Keratinocyte (primary cell): ENCODE measurements at places on chromosomes 11 and 22. TPM values are rescaled to one million over a fixed set of nuclear protein-coding genes. Genes with fewer than 3 reads are reported as not detected.

- no peak for DNase-seq
These were observed 61.4 kb upstream of the KIRREL3 start for GRCh38 chr11:127061947-127062346.

Gene CD248
- 0.02 to 0.40 TPM (median 0.12 TPM) in 3 replicates for polyA plus RNA-seq

DNA sequence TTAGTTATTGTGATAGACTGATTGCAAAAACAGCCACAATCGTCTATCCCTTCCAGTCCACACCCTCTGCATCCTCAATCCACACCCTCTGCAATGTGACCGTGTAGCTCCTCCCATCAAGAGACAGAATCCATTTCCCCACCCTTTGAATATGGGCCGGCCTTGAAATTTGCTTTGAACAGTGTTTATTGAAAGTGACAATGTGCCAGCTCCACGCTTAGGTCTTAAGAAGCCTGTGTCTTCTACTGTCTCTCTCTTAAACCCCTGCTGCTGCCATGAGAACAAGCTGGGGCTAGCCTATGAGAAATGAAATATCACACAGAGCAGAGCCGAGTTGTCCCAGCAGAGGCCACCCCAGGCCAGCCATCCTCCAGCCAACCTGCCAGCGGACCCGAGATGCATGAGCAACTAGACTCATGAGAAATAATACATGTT lies 22.3 kb upstream of the MICAL2 start:
- DNase-seq, result no peak

DNA sequence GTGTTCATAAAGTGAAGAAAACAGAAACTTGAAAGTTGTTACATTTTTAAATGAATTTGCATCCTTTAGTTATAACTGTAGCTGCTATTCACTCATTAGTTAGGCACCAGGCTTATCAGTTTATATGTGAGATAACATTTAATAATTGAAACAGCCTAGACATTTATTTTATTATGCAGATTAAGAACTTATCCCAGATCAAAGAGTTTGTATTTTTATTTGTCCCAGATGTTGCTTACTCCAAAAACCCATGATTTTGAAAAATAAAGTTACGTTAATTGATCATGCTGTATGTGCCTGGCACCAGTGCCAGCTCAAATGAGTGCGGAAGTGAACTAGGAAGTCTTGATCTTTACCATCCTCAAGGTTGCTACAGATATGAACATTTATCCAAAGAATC lies 172.7 kb upstream of the CARD18 start:
- DNase-seq, result no peak

Gene MRGPRX4
- 0.05 to 0.18 TPM (median 0.08 TPM) in 3 replicates for polyA plus RNA-seq

Gene SCUBE2
- 0.70 to 2.3 TPM (median 1.5 TPM) in 3 replicates for polyA plus RNA-seq

DNA sequence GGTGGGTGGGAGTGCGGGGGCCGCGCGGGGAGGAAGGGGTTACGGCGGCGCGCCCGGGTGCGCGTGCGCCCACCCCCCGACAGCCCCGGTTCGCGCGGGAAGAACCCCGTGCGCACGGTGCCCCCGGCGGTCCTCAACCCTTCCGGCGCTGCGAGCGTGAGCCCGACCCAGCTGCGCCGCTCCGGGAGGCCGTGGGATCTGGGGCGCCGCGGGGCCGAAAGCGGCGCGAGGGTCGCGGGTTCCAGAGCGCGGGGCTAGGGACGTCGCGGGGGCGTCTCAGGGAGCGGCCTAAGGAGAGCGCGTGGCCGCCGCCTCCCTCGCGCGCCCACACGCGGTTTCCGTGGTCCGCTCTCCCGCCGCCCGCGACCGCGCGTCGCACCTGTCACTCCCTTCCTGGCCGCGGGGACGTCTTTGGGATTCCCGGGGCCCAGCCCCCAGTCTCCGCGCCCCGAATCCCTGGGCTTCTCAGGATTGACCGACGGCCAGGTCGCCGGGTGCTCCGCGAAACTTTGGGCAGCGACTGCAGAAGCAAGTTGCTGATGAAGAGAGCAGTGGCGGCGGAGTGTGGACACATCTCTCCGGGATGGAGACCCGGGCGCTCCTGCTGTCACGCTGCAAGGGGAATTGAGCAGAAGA lies 582 bp downstream of the SREBF2 start:
- no peak for DNase-seq

DNA sequence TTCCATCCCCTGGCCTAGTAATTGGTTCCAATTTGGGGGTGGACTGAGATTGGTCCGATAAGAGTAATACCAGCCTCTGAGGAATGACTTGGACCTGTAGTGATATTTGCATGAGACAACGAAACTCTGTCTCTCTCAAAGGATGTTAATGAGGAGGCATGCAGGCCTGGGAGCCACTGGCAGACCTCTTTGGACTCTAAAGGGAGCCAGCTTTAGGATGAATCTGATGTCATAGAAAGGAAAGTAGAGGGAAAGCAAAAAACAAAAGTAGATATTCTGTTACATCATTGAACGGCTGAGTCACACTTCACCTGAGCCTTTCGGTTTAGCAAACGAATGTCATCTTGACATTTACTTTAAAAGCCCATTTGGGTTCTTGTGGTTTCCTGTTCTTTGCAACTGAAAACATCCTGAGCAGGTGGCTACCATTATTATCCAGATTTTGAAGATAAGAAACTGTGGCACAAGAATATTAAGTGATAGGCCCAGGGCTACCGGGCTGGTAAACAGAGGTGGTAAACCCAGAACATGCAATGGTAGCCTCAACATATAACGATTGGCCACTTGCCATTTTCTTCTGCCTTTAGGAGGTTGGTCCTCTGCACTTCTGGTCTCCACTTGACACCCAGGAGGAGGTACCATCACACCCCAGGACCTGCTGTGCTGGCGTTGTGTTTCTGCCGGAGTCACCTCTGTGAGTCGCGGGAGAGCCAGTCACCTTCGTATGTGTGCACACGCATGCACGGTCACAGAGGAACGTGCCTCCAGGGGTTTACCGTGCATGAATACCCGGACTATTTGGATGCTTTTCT lies 42.7 kb downstream of the RTL6 start:
- no peak for DNase-seq

DNA sequence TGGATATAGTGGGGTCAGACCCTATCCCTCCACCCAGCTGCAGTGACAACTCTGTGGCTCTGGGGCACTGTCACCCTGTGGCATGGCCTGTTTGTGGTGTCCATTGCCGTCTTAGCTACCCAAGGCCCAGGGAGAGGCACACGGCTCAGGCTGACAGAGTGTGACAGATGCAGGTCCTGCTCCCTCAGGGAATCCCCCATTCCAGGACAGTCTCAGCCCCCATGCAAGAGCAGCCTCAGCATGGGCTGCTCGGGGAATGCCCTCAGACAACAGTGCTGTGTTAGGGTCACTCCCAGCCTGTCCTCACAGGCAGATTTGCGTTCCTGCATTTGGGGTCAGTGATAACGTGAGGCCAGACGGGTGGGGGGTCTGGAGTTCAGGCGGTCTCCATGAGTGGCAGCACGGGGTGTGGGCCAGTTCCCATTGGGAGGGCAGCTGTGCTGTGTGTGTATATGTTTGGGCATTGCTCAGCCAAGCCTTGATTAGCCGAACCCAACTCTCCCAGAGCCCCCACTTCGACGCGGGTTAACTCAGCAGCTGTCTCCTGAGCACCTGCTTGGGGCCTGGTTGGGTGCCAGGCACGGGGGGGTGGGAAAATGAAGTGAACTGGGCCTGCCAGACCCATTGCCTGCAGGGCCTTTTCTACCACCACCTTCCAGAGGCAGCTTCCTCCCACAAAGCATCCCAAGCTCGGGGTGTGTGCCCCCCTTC lies 5.3 kb upstream of the KCNQ1OT1 start:
- DNase-seq, result no peak

Gene OR8K1
- not detected in 3 replicates for polyA plus RNA-seq

DNA sequence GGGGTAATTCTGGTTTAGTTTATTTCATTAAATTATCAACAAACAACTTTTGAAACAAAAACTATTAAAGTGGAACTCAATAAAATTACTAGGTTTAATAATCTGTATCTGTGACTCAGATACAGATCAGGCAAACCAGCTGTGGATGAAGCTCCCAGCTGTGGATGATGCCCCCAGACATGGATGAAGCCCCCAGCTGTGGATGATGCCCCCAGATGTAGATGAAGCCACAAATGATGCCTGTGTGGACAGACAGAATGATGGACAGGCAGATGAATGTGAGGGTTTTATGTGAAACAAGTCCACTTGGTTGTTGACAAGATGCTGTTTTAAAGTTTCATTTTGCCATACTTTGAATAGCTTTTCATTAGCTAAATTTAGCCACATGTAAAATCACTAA lies 5.8 kb upstream of the ZNF74 start:
- no peak for DNase-seq

DNA sequence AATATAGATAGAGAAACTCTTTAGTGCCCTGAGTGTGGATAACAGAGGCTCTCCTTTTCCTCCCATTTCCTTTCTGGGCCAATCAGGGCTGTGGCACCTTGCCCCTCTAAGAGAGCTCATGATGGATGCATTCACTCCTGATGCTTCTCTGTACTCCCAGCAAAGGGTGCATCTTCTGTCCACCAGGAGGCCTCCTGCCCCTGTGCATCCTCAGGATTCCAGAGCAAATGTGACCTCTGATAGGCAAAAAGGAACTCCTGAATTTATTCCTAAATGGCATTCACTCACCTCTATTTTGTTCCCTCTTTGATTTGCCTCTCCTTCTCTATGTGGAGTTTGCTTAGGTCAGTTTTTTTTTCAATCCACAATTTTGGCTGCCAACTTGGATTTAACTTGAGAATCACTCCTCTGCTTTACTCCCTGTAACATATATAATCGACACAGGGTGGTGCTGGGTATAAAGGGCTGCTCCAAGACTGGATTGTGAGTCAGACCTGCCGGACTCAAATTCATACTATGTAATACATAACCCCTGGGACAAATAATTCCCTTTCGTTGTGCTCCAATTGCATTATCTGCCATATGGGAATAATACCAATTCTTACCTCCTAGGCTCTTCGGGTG lies 1.1 kb upstream of the MRGPRX4 start:
- DNase-seq, result no peak

DNA sequence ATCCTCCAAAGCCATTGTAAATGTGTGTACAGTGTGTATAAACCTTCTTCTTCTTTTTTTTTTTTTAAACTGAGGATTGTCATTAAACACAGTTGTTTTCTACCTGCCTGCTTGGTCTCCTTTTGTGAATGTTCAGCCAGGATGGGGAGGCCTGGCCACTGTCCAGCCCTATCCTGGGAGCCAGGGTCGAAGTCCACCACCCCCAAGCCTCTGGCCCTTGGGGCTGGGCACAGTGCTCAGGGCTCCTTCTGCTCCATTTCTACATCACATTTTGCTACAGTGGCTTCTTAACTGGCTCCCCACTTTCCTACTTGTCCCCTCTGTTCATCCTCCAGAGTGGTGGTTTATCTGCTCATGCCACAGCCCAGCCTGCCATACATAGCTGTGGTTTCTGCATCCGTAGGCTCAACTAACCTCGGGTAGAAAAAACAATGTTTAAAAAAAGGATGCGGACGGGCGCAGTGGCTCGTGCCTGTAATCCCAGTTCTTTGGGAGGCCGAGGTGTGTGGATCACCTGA lies 2.5 kb upstream of the SMARCB1 start:
- no peak for DNase-seq

Gene TIMM10
- 65.7 to 92.2 TPM (median 70.9 TPM) in 3 replicates for polyA plus RNA-seq

DNA sequence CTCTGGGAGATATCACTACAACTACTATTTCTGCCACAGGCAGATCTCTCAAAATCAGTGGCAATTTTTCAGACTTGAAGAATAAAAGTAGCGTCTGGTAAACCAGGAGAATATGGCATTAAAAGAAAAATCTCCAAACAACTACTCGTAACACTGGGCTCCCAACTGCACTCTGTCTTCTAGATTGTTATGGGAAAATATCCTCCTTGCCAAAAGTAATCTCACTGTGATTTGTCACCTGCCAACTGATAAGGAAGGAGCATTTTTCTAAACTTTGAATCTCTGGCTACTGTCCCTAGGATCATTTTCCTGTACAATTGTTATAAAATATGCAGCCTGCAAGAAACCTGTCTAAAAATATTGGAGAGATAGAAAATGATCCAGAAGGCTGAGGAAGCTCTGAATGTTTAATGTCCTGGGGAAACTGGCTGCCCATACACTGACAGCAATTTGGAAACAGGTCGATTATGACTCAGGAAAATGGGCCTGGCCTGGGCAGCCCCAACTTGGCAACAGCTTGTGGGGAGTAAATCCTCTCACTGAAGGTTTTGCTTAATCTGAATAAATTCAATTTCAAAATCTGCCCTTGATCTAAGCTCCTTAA lies 90.5 kb upstream of the DBX1 start:
- DNase-seq, result no peak

GRCh38 chr22:27347951-27348350 lies 453.6 kb downstream of the MN1 start:
- DNase-seq, result no peak

Gene CASP1
- 30.7 to 69.1 TPM (median 56.0 TPM) in 3 replicates for polyA plus RNA-seq

GRCh38 chr22:24049211-24049610 lies 38.1 kb downstream of the CABIN1 start:
- DNase-seq, result no peak

DNA sequence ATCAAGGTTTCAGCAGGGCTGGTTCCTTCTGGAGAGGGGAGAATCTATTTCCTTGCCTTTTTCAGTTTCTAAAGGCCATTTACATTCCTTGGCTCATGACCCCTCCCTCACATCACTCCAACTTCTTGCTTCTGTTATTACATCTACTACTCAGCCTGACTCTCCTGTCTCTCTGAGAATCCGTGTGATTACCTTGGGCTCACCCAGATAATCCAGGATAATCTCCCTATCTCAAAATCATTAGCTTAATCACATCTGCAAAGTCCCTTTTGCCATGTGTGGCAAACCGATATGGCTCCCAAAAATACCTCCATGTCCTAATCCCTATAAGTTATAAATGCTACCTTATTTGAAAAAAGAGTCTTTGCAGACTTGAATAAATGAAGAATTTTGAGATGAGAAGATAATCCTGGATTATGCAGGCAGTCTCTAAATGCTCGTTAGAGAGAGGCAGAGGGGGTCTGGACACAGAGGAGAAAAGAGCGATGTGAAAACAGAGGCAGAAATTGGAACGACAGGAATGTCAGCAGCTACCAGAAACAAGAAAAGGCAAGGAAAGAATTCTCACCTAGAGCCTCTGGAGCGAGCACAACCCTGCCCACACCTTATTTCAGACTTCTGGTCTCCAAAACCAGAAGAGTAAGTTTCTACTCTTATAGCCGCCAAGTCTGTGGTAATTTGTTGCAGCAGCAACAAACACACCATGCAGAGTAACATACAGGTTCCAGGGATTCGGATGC lies 23.6 kb upstream of the ARHGAP32 start:
- no peak for DNase-seq

DNA sequence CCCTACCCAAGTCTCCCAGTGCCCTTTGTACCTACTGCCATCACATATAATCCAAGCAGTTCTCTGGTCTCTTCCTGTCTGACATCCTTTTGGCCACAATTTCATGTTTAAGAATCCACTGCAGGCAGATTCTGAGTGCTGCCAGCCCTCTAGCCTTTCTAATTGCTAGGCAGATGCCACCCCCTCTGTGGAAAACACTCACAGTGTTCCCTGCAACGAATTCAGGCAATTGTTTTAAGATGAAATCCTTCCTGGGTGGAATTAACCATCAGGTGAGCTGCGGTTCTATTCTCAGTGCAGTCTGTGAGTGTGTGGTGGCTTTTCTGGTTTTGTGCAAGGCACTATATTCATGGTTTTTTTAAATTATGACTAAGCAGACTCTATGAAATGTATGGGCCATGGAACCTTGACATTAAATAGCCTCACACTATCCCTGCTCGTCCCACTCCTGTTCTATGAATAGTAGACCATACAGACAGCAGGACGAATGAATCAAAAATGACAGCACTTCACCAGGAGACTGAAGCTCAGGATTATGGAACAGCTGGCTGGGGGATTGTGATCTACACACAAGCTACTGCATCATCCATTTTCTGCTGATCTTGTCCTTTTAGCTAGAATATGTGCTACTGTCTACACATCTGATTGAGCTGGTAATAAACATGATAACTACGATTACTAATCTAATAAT lies 29.8 kb upstream of the BMAL1 start:
- no peak for DNase-seq
